Fibroblast of gingiva (primary cell): ENCODE measurements at places on chromosomes 1 and 21.

GRCh38 chr1:21909286-21909759, 27.8 kb downstream of the HSPG2 start:
- peak; percentile 94 for DNase-seq

GRCh38 chr1:56920591-56921001, 45.2 kb downstream of the C8B start:
- peak; percentile 34 for DNase-seq

DNA sequence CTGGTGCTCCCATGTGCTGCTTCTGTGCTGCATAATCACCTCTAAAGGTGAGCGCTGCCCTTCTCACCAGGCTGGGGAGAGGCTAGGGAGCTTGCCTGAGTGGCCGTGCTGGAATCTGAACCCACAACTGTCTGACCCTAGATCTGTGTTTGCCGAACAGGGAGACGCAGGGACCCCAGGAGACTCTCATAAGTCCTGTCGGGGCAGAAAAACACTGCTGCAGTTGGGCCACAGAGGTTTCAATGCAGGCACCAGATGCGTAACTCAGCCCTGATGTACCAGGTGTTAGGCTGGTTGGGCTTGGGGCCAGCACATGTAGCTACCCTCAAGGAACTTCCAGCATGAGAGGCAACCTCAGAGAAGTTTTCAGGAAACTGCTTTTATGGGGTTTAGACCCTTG, 49.5 kb upstream of the DMRTB1 start:
- DNase-seq = no peak

- no peak for DNase-seq
Observed at GRCh38 chr1:29355375-29355774, 119.1 kb downstream of the PTPRU start.

DNA sequence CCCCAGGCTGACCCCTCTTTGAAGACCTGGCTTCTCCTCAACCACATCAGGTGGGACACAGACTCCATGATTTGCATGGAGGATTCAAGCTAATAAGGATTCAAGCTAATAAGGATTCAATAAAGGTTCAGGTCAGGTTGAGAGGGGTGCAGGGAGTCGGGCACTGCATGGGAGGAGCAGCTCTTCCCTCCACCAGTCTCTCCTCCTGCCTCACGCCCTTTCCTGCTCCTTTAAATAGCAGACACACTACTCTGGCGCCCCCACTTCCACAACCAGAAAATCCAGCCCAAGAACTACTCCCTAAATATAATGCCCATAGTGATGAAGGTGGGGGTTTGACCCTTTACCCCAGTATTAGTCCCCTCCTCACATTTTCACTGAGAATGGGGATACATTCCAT, 7.1 kb downstream of the MEX3A start:
- DNase-seq = no peak

GRCh38 chr1:192609110-192610079, 26.6 kb upstream of the RGS13 start:
- peak; percentile 15 for DNase-seq

DNA sequence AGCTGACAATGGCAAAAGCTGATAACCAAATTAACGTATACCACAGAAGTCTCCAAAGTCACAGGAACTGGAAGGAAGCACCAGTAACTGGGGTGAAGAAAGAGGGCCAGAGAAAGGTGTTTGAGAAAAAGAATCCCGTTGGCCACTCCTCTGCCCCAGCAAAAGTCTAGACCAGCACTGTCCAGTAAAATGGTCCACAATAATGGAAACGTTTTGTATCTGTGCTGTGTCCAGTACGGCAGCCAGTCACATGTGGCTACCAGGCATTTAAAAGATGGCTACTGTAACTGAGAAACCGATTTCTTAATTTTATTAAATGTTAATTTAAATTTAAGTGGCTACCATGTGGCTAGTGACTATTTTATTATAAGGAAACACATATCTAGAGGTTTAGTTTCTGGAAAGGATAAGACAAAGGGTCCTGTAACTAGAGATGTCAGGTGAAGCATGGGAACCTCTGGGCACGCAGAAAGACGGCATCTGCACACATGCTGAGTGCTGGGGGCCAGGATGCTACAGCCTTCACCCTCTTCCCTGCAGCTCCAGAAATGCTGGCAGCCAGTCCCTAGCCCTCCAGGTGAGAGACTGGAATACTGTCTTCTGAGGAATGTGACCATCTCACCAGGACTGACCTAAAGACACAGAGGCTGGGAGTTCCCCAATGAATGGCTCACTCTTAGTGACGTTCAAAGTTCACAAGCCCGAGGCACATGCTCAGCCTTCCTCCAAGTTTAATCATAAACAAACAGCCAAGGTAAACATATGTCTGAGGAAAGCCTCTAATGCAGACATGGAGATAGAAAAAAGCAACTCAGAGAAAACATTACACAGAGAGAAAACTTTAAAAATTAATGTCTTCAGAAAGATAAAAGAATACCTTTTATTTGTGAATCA, 50.7 kb downstream of the JAK1 start:
- DNase-seq = peak; percentile 72

GRCh38 chr1:228236744-228237143, 28.9 kb downstream of the OBSCN start:
- DNase-seq = peak; percentile 26

DNA sequence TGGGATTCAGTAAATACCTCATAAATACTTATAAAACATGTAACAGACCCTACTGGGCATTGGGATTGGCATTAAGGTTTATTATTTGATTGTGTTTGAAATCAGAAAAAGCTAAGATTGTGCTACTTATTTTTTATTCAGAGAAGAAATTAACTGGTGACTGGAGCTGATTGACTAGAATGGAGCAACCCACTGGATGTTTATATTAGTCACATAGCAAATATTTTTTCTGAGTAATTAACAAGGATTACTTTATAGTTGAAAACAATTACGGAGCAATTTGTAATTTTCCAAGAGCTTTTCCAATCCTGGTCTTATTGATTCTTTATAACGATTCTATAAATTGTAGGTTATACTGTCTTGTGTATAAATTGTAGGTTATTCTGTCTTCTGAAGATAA, 208.7 kb downstream of the HLX start:
- no peak for DNase-seq

DNA sequence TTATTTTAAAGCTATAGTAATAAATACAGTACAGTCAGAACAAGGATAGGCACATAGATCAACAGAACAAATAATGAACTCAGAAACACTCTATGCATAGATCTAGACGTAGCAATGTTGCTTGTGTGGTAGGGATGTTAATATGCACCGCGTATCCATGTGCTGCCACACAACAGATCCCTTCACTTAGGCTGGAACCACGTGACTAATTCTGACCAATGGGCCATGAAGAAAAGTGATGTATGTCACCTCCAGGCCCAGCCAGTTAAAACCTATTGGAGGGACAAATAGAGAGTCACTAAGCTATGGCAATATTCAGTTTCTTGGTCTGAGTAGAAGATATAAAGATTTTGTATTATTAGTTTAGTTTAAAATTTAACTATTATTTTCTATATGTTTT, 91.4 kb downstream of the ADAMTS1 start:
- no peak for DNase-seq

GRCh38 chr1:62247391-62248168, 52.9 kb downstream of the L1TD1 start:
- DNase-seq = no peak
